ENCODE measurements at places on chromosomes 12 and 14.

GRCh38 chr12:123794027-123794426 is 31.9 kb downstream of the DNAH10 start:
- DNase-seq: no peak

- no peak for DNase-seq
Observed at GRCh38 chr12:19457561-19457960, 18.3 kb downstream of the AEBP2 start.

DNA sequence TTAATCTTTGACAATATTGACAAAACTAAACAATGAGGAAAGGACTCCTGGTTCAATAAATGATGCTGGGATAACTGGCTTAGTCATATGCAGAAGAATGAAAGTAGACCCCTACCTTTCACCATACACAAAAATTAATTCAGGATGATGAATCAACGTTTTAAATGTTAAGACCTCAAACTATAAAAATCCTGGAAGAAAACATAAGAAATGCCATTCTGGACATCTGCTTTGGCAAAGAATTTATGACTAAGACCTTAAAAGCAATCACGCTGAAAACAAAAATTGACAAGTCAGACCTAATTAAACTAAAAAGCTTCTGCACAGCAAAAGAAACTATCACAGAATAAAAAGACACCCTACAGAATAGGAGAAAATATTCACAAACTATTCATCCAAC is 97.4 kb downstream of the LMNTD1 start:
- no peak for DNase-seq

DNA sequence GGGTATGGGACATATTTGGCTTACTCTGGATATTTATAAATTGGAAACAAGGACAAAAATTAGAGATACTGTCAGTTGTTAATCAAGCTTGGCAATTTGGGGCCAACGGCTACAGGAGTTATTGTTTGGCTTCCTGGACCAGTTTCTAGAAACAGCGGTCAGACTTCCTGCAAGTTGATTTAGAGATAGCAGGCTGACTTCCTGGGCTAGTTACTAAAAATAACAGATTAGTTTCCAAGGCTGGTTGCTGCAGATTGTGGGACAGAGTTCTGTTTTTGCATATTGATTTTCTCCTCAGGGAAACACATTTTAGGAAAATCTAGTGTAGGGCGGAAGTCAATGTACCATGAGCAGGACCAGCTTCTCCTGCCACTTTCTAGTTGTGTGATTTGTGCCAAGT is 144.0 kb upstream of the TMPO start:
- DNase-seq: no peak

- no peak for DNase-seq
Observed at GRCh38 chr12:75551477-75551876, 40.1 kb upstream of the KRR1 start.

- no peak for DNase-seq
Observed at GRCh38 chr14:94650806-94651805, 38.9 kb downstream of the SERPINA3 start.

- DNase-seq: no peak
Observed at GRCh38 chr14:66015071-66015780, 470.9 kb upstream of the CCDC196 start.

GRCh38 chr14:68020493-68020892 is 200.9 kb downstream of the RAD51B start:
- no peak for DNase-seq

- no peak for DNase-seq
Observed at GRCh38 chr14:24159777-24160498, 1.1 kb upstream of the IRF9 start.

DNA sequence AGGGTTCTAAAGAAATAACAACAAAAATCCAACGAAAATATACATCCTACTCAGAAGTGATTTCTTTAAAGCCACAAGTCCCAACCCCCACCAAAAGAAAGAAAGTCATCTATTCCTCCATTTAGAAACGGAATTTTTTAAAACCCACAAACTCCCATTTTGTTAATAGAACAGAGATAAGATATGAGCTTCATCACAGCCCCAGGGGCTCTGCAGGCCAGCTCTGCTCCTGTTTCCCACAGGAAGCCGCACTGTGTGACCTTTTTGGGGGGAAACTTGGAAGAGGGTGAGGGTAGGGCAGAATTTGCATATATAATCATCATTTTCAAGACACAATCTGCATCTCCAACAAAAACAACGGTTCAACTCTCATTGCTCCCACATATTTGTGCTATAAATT is 2.8 kb downstream of the FBXL14 start:
- no peak for DNase-seq

GRCh38 chr12:6954316-6955107 is 3.4 kb downstream of the PTPN6 start:
- DNase-seq: no peak

GRCh38 chr14:94888121-94888520 is 118.2 kb upstream of the GSC start:
- no peak for DNase-seq

DNA sequence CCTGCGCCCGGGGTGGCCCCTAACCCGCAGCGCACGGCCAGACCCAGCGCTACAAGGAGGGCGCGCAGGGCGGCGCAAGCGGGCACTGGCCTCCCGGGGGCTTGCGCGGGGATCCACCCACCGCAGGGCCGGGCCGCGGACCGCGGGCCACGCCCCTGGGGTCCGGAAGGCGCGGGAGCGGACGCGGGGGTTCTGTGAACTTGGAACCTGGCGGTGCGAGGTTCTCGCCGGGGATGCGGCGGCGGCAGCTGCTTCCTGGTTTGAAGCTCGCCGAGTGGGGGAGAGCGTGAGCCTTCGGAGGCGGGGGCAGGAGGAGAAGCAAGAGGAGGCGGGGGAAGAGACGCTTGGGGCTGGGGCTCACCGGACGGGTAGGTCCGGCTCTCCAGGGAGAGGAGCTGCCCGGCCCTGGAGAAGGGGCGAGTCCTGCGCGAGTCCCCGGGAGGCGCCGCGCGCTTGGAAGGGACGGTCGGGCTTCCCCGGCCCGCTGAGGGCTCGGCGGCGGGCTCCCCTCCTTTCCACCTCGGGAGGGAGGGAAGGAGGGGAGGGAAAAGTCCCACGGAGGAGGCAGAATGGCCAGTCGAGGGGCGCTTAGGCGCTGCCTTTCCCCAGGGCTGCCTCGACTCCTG is at the start of gene PRKCH:
Gene PRKCH, plus strand, starts transcription at position 195 of the 626 bp plus-strand sequence. CDS start 523 bp downstream, outside the sequence.
- peak; percentile 24 for DNase-seq

- no peak for DNase-seq
Observed at GRCh38 chr12:22882559-22882958, 257.6 kb downstream of the ETNK1 start.
